CD4-positive, alpha-beta T cell treated with Interleukin-17A for 1 hour (primary cell): ENCODE measurements at places on chromosomes 3 and 15.
A peak's percentile ranks its signal among the peaks of the same experiment; 100 is the strongest.

DNA sequence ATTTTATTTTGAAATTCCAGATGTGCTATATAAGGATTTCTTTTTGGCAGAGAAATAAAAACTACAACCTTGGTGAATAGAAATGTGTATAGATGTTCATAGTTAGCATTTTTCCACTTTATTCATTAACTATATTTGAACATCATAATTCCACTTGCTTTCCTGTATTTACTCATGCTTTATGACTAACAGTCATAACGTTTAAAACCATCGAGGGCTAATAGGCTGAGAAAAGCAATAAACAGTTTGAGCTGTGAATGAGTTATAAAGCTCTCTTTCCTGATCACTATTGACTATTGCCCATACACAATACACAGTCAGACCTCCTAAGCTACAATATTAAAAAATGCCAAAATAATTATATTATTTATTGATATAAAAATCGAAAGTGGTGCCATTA is 502.1 kb upstream of the RASGRP1 start:
- no peak for DNase-seq

DNA sequence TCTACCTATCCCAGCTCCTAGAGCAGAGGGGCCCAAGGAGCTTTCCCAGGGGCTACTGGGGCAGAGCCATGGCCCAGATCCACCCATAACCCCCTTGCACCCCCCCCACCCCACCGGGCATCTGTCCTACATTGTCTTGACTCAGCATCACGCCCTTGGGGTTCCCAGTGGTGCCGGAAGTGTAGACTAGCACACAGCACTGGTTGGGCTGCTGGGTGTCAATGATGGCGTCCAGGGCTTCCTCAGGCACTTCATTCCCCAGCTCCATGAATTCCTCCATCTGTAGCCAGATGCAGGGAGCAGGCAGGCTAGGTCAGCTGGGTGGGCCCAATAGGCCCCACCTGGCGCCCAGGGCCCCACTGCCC is 33.2 kb downstream of the IDH3A start:
- no peak for DNase-seq

DNA sequence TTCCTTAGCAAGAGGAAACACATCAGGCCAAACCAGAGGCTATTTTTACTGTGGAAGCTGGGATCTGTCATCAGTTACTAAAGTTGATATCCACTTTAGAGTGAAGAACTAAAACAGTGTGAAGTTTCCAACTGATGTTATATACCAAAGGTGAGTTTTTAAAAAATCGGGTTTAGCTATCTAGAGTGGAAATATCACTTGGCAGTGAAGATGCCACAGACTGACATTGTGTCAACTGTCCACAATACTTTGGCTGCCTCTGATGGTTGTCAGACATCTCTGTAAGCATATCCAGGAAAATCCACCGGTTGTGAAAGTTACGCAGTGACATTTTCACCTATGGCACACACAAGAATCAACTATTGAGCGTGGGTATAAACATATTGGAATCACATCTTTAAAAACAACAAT is 9.2 kb downstream of the ZIC1 start:
- no peak for DNase-seq

DNA sequence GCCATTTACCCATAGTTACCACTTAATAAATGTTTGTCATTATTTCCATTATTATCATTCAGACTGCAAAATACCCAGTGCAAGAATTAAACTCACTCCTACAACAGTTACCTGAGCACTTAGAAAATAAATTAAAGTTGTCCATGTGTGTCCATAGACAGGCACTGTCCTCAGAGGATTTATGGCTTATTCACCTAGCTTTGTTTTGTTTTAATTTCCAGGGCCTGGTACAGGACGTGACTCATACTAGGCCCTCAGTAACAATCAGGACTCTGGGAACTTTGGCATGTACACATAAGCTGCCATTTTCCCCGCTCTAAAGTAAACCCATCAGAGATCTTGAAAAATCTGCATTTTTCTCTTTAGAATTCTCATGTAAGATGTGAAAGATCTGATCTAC is 458.5 kb upstream of the ARRDC4 start:
- no peak for DNase-seq

- no peak for DNase-seq
Measured at GRCh38 chr3:114714957-114715460, 421.2 kb downstream of the TIGIT start.

DNA sequence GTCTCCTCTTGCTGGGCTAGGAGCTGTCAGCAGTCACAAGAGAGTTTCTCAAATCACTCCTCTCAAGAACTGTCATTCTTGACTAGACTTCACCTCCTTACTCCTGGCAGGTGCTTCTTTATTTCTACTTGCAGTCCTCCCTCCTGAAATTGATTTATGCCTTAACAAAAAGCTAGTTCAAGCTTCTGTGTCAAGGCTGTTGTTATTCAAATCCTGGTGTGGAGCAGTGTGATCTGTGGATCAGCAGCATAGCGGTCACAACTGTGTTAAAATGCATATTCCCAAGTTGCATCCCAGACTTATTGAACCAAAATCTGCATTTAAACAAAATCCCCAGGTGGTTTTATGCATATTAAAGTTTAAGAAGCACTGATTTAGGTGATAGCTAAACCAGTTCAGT is 120.7 kb upstream of the MRPL3 start:
- DNase-seq, result no peak

DNA sequence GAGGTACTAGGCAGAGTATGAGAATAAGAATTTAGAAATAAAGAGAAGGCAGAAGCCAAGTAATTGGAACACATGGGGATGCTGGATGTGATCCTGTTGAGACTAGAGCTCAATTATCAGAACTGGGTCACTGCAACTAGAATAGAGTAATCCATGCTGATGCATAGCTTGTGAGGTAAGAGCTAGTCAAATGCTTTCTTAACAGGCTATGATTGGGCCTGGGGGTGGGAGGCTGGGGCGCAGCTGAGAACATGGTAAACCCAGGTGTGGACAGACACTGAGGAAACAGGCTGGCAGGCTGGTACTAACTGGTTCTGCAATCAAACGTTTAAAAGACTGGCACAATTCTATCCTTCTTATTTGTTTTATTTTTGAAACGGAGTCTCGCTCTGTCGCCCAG is 50.5 kb upstream of the LRRFIP2 start:
- no peak for DNase-seq

DNA sequence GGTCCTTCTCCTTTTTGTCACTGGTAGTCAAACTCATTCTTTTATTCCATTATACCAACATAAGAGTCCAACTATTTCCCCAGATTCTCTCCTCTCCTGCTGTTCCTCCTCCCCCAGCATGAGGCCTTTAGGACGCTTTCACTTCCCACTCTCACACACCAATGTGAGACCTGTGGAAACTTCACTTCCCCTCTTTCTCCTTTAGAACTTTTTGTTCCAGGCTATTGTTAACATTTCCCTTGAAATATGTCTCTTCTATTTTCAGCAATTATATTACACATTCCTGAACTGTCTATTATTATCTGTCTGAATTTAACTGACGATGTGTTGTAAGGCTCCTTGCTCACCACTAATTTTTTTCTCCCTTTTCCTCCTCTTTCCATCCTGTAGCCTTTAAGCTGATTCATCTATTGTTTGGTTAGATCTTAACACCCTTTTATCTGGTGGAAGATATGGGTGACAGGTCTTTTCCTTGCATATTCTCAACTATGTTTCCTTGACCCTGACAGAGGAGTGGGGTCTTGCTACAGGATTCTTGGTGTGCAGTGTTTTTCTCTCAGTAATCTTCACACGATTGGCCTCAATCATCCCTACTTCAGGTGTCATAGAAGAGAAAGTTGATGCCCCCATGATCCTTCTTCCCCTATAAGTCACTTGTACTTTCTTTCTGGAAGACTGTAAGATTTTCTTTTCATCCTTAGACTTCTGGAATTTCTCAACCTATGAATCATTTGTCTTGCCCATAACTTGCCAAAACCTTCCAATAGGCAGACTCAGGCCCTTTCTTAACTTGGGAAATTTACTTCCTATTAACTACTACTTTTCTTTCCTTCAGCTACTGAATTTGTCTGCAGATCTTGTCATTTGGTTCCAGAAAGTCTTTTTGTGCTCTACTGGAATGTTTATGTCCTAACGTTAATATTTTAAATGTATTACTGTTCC is 5.9 kb downstream of the CYP19A1 start:
- peak; percentile 1 for DNase-seq

GRCh38 chr3:274927-275326 is 78.4 kb downstream of the CHL1 start:
- no peak for DNase-seq

GRCh38 chr3:24937780-24938179 is 443.1 kb upstream of the THRB start:
- no peak for DNase-seq

- no peak for DNase-seq
Measured at GRCh38 chr3:70824773-70825172, 512.3 kb upstream of the MDFIC2 start.

GRCh38 chr3:150183678-150184425 is 213.2 kb upstream of the PFN2 start:
- peak; percentile 49 for DNase-seq

GRCh38 chr15:70387993-70388392 is 290.3 kb upstream of the TLE3 start:
- no peak for DNase-seq

DNA sequence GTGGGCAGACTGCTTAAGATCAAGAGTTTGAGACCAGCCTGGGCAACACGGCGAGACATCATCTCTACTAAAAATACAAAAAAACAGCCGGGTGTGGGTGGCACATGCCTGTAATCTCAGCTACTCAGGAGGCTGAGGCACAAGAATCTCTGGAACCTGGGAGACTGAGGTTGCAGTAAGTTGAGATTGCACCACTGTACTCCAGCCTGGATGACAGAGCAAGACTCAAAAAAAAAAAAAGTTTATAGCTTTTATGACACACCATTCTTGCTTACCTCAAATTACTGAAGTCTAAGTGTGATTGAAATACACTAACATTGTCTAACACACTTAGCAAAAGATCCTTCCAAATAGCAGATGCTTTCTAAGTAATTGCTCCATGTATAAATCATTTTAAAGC is 207.6 kb downstream of the STAG1 start:
- DNase-seq, result no peak

DNA sequence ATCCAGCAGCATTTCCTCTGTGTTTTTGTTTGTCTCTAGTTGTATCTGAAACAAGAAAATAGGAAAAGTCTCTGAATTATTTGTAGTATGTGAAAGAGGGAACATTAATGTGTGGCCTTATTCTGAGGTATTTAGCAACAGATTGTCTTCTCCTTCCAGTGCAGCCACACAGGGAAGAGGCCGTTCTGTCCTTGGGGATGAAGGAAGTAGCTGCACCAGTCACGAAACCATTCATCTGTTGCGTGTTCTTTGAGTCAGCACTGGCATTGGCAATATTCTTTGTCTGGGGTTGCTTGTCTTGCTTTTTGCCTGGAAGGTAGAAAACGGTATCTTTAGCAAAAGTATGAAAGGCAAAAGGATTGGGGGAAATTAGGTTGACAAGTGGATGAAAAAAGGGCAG is 91.6 kb downstream of the CDIN1 start:
- DNase-seq, result no peak

DNA sequence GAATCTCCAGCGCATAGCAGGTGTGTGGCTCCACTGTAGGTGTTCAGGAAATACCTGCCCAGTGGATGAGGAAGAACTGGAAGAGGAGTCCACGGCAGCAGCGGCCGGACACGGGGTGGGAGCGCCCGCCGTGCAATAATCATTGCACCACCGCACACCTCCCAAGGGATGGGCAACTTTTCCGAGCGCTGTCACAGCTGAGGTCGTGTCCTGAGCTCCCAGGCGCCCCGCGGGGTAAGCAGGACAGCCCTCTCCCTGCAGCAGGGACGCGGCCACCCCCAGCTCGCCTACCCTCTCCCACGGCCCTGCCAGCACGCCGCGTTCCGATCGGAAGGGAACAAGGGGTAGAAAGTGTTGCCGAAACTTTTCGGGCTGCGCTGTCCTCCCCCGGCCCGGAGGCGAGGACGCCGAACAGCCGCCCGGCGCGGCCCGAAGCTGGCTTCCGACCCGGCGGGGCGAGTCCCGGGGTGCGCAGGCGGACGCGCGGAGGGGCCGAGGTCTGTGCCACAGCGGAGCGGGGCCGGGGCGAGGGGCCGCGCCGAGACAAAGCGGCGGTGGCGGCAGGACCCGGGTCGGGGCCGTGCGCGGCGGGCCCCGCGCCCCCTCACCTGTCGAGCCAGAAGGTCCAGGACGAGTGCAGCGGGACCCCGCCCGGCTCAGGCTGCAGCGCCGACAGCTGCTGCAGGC is 475 bp downstream of the EIF4E3 start:
- peak; percentile 20 for DNase-seq

GRCh38 chr15:39578851-39579486 is 1.9 kb upstream of the THBS1 start:
- DNase-seq, result no peak

DNA sequence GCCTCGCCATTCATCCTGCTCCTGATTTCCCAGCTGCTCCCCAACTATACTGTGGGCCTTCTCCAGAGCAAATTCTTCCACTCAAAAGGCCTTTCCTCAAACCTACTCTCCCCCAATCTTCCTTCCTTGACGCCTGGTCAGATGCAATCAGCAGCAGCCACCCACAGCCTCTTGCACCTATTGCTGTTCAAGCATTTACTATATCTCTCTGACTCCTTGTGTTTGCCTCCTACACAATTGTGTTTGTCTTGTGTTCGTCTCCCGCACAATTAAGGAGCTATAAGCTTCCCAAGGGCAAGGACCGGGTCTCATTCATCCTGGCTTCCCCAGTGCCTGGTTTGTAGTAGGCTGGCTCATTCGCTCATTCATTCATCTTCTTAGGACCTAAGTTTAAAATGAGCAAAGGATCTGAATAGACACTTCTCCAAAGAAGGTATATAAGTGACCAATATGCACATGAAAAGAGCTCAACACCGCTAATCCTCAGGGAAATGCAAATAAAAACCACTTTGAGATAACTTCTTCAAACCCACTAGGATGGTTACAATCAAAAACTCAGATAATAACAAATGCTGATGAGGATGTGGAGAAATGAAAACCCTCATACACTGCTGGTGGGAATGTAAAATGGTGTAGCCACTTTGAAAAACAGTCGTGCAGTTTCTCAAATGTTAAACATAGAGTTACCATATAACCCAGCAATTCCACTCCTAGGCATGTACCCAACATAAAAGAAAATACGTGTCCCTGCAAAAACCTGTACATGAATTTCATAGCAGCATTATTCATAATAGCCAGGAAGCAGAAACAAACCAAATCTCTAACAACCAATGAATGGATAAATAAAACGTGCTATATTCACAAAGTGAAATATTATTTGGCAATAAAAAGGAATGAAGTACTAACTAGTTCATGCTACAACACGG is 31.0 kb downstream of the MEGF11 start:
- DNase-seq, result no peak
